Mesothelial cell of epicardium (in vitro differentiated cells): ENCODE measurements at places on chromosomes 7 and 10.

GRCh38 chr10:72616716-72617115, 9.2 kb downstream of the MICU1 start:
- DNase-seq: no peak

DNA sequence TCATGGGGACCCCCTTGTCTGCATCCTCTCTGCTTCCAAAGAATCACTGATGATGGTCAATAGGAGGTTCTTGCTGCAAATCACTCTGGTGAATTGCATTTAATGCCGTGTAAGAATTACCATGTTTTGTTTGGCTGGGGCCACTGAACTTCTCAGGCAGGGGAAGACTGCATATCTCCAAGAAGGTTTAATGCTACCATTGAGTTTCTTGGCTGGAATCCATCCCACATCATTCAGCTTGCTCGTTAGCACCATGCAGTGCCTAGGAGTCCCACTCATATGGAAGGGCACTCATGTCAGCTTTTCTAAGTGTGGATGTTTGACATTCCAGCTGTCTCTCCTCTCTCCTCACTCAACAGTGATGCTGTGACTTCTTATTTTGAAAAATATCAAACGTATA, 50.2 kb upstream of the BAMBI start:
- DNase-seq: no peak

- DNase-seq: peak; percentile 69
Observed at GRCh38 chr10:71696628-71697326, 22.8 kb downstream of the C10orf105 start.

- no peak for DNase-seq
Observed at GRCh38 chr10:113320211-113320610, 232.6 kb upstream of the HABP2 start.

GRCh38 chr10:1524540-1524939, 212.8 kb downstream of the ADARB2 start:
- DNase-seq: no peak

DNA sequence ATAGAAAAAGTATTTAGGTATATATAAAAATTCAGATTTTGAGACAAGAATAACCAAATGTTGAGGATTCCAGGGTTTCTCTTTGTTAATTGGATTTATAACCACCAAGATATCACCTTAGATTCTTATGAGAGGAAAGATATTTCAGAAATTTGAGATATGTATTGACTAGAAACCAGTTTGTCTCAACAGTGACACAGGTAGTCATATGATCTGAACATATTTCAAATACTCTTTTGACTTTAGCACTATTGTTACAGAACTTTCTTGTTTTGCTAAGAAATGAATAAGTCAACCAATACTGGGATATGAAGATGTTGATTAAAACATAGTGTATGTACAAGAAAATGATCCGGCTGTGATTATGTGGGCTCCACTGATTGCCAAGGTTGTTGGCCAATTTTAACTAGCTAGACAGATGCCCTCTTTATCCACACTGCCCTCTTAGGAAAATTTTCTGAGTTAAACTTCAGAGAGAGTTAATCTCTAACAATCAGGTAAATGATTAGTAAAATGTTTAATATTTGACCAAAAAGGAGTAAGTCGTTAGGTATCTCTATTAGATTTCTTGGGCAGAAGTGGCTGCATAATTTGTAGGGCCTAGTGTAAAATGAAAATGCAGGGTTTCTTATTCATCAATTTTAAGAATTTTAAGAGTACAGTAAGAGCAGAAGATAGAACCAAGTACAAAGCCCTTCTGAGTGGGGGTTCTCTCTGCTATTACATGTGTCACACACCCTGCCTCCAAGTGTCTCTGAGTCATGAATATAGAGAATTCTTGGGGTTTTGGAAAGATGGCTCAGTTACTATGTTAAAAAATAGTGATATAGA, 376.0 kb downstream of the TFEC start:
- DNase-seq: no peak

DNA sequence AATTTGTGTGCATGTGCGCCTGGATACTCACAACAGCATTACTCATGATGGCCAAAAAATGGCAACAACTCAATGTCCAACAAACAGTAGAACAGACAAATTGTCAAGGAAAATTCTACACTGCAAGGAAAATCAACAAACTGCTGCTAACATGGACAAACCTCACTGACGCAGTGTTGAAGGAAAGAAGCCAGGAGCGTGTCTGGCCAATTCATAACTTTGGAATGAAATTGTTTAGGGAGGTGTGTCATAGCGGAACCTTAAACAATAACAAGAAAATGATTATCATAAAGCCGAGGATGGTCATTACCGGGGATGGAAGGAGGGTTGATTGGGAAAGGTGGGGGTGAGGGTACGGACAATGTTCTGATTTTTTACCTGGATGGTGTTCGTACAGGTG, 29.1 kb downstream of the ALOX5 start:
- DNase-seq: no peak

- no peak for DNase-seq
Observed at GRCh38 chr7:78620920-78621319, 822.3 kb downstream of the PHTF2 start.

- DNase-seq: no peak
Observed at GRCh38 chr10:103564776-103565520, 71.4 kb downstream of the NEURL1 start.

DNA sequence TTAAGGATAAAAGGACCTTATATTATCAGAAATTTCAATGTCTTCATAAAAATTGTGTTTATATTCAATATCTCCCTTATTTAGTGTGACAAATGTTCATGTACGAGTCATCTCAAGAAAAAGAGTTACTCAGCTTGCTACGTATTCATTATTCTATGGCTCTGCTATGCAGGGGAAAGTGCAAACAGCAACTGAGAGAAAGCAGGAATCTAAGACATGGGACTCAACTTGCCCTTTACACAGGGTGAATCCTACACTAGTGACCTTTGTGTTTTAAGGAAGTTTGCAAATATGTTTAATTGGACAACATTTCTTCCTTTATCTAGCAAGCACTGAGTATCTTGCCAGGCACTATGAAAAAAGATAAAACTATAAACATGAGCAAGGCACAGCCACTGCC, 104.7 kb downstream of the NPSR1 start:
- no peak for DNase-seq

GRCh38 chr10:60479305-60480020, 89.8 kb upstream of the ANK3 start:
- no peak for DNase-seq

DNA sequence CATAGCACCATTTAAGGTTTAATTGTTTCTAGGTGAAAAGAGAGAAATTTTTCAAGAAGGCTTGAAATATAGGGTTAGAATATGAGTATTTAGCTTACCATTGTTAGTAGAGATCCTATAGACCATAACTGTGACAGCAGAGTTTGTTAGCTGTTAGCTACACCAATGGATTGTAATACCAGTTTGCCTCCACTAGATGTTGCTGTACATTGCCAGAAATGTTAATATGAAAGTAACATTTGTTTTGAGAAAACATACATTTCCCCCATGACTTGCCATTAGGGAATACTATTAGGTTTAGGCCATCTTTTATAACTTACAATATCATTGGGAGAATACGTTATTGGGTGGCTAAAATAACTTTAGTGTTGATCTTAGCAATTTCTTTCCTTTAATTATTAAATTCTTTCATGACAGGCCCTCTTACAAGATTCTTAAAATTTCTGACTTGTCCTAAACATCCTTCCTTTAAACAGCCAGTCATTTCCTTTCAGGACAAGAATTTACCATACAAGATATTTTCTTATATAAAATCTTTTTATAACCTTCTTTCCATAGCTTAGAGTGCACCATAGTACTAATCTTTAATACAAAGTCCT, 39.5 kb downstream of the ZNF117 start:
- no peak for DNase-seq

- no peak for DNase-seq
Observed at GRCh38 chr10:71145352-71145945, 66.9 kb upstream of the UNC5B start.

- no peak for DNase-seq
Observed at GRCh38 chr7:97001656-97002554, 3.4 kb upstream of the DLX6 start.

GRCh38 chr10:58453105-58453504, 59.6 kb upstream of the BICC1 start:
- DNase-seq: no peak

GRCh38 chr7:32594965-32595490, 99.7 kb downstream of the AVL9 start:
- no peak for DNase-seq

DNA sequence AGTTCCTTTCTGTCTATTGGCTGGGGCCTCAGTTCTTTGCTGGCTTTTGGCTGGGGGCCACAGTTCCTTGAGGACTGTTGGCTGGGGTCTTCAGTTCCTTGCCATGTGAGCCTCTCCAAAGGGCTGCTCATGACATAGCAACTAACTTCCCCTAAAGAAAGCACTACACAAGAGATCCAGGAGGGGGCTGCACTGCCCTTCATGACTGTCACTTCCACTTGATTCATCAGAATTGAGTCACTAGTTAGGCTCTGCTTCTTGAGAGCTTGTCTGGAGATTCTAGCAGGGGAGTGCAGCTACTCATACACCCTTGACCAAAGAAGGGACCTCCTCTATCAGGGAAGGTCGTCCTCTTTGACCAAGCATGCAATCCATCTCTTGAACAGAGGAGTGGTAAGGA, 38.0 kb upstream of the MKX start:
- DNase-seq: no peak

DNA sequence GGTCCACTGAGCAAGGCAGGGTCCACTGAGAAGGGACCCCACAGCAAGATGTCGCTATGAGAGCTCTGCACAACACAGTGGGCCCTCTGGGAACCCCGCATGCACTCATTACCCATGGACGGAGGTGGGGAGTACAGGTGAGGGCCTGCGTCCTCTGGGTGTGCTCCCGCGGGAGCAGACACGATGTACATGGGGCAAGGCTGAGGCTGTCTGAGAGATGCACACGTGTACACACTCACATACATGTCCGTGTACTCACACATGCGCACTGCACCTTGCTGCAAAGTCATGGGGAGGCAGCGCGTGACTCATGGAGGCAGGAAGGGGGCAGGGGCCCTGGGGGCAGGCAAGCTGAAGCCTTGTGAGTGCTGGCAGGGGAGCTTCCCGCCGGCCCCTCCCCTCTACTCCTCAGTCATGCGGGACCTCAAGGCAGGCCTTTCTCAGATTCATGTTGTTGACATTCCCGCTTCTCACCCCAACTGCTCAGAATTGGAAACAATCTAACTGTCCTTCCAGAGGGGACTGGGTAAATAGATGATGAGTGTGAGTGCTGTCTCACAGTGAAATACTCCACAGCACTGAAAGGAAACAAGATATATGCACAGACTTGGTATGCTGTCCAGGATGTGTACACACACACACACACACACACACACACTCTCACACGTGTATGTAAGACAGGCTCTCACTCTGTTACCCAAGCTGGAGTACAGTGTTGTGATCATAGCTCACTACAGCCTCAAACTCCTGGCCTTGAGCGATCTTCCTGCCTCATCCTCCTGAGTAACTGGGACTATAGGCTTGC, 40.0 kb downstream of the GOLGA7B start:
- no peak for DNase-seq

GRCh38 chr10:98338896-98339295, 70.9 kb upstream of the LOXL4 start:
- DNase-seq: no peak
